ENCODE measurements at places on chromosomes 1 and 21. TPM values are rescaled to one million over a fixed set of nuclear protein-coding genes. Genes with fewer than 3 reads are reported as not detected.

The SPRR2G gene
- not detected for total RNA-seq

The FCRL4 gene
- total RNA-seq, result not detected

The OR10Z1 gene
- total RNA-seq, result not detected

The KIAA0040 gene
- total RNA-seq, result 46.2 TPM

The SGIP1 gene
- 8.6 TPM for total RNA-seq
